GM13976 (cell line): ENCODE measurements at places on chromosomes 6 and 20.
A peak's percentile ranks its signal among the peaks of the same experiment; 100 is the strongest.

DNA sequence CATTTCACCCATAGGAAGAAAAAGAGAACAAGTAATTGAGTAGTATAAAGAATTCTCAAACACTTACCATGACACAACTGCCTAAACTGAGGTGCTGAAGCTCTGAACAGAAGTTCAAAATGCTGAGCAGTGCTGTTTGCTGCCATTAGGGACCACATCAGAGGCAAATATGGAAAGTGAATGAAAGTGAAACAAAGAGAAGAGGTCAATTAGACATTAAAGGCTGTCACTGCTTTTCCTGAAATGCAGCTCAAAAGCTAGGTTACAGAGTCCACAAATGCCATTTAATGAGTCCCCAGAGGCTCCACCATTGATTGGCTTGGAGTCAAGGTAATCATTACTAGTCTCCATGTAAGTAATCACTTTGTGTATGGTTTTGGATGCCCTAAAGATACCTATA, 46.1 kb downstream of the POU3F2 start:
- peak; percentile 25 for DNase-seq

- no peak for DNase-seq
Observed at GRCh38 chr6:116508527-116508926, 2.9 kb upstream of the CALHM5 start.

DNA sequence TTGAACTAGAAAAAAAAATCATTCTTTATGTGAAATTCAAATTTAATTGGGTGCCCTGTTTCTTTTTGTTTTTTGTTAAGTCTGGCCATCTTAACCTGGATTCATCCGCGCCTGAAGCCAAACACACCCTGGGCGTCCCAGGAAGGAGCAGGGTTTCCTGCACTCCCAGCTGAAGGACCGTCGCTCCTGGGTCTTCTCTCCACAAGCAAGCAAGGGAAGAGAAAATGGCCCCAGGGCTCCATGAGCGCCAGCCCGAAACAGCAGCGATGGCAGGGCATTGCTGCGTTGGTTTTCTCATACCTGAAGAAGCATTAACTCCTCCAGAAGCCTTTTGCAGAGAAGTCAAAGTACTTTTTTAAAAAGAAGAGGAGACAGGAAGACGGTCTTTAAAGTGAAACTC, 105.4 kb upstream of the AFDN start:
- no peak for DNase-seq

DNA sequence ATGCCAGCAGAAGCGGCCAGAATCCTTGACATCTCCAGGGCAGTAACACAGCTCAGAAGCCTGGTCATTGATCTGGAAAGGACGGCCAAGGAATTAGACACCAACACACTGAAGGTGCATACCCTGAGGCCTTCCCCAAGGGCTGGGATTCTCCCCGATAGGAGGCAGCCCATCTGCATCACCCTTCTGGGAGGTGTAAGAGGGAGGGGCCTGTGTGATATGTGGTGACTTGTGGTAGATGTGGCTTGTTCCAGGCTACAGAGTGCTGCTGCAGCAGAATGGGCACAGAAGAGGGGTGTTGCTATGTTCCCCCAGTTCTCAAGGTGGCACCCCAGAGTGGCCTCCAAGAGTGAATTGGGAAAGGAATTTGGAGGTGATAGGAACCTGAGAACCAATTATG, 11.2 kb downstream of the TRIM40 start:
- DNase-seq, result no peak

GRCh38 chr6:139473731-139474130, 99.3 kb upstream of the CITED2 start:
- no peak for DNase-seq

DNA sequence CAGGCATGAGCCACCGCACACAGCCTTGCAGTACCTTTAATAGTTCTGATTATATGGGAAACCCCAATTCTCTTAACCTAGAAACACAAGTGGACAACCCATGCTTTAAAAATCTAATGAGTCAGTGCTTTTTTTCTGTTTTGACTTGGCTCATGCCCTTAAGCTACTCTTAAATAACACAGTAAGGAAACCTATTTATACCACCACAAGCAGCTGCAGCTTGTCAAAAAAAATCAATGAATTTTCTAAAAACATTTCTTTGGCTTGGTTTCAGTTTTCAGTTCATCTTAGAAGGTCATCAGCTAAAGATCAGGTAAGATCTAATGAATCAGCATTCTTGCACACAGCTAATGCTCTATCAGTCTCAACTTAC, 124.1 kb upstream of the DST start:
- peak; percentile 52 for DNase-seq

- DNase-seq, result no peak
Observed at GRCh38 chr6:122730775-122731386, 48.6 kb upstream of the FABP7 start.

DNA sequence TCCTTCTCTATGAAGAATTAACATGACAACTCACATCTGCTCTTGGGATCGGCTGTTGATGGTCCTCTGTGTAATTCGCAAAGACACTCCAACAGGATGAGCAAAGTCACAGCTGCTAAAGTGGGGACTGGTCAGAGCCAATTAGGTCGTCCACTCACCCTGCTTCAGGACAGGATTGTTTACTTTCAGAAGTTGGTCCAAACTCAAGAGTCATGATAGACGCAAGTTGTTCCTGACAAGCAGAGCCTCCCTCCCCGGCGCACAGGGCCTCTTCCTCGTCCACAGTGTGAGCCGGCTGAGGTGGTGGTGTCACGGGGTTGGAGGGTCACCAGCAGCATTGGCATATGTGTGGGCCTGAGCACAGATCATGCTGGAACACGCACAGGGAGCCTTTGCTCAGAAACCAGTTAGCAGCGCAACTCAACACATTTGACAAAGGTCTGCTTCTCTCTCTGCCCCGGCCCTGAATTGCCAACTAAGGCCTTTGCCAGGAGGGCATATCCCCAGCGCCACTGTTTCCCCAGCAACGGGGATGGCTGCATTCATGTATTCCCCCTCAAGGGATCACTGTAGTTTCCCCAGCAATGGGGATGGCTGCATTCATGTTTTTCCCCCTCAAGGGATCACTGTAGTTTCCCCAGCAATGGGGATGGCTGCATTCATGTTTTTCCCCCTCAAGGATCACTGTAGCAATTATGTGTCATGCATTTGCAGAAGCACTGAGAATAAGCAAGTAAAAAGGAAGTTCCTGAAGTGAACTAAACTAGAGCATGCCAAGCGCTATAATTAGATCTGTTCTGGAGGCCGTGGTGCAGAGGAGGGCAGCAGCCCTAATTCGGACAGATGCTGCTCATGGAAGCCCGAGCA, 111.7 kb downstream of the THBS2 start:
- DNase-seq, result no peak

DNA sequence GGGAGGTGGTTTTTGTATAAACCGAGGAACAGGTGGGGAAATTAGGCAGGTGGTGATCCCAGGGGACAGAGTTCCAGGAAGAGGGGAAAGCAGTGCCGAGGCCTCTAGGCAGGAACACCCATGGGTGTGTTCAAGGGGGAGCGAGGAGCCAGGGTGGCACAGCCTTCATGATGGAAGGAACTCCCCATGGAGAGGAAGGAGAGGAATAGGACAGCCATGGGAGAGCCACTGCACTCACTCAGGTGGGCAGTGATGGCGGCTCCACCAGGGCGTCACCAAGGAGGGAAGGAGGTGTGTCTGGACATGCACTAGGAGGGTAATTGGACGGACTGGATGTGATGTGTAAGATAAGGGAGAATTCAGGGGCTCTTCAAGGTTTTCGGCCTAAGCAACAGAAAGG, 98.2 kb downstream of the THBS2 start:
- no peak for DNase-seq

DNA sequence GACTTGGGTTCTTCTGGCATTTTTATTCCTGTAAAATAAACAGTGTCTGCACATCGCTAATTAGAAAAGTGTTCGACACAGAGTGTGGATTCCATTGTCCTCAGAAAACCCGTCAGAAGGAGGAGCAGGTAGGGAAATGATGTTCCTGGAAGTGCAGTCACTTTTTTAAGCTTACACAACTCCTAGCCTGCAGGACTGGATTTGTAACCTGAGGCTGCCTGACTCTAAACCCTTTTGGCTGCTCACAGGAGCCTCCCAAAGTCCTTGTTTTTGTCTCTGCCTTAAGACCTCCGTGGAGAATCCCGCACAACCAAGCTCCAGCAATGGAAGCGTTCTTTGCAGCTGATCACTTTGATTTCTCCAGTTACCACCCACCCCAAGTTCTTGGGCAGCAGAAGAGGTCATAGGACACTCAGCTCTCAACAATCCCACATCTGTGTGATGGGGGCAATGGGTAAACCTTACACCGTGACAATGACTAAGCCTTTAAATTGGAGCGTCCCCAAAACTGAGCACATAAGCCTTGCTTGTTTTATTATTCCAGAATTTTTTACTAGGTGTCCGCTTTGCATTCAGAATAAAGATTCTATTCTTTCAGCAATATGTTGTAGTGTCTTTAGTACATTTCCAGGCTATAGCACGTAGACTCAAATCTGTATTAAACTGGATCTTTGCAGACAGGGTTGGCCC, 227.9 kb downstream of the TBXT start:
- no peak for DNase-seq

DNA sequence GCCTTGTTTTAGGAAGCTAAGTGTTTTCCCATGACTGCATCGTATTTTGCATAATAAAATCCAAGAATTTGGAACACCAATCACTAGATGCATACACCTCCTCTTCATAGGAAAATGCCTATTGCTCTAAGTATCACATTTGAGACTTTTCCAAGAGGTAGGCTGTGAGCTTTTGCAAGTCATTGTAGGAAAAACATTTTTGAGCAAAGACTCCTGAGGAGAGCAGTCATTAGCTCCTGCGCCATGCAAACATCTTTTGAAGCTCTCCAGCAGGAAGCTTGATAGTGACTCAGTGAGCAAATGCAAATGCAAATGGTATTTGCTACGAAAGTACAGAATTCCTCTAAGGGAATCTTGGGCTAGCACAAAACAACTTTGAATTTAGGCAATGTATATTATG, 750.4 kb downstream of the QKI start:
- no peak for DNase-seq

DNA sequence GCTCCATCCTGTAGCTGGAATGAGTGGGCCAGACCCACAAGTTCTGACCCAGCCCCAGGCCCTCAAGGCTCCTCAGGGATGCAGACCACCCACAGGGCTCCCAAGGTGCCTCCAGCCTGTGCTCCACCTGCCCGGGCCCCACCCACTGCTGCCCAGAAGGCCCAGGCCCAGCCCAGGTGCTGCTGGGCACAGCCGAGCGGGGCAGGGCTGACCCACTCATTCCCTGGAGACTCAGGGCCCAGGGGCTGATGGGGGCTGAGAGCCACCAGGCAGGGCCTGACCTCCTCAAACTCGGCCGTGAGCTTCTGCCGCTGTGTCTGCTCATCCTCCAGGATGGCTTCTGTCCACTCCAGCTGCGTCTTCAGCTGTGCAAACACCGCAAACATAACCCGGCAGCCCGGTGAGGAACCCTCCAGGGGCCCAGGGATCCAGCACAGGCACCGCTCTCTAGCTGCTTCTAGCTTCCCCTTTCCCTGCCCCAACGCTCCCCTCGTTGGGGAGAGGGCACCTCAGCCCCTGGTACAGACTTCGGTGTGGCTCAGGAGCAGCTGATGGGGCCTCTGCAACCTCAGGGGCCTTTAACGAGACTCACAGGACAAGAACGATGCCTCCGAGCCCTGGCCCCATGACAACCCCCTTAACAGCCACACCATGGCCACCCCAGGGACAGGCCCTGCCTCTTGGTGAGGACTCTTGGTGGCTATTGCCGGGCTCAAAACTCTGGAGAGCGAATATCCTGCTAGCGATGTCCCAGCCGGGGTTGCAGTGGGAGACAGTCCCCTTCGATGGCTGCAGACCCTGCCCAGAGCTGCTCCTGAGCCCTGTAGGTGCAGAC, 46.0 kb downstream of the DSTN start:
- peak; percentile 16 for DNase-seq

DNA sequence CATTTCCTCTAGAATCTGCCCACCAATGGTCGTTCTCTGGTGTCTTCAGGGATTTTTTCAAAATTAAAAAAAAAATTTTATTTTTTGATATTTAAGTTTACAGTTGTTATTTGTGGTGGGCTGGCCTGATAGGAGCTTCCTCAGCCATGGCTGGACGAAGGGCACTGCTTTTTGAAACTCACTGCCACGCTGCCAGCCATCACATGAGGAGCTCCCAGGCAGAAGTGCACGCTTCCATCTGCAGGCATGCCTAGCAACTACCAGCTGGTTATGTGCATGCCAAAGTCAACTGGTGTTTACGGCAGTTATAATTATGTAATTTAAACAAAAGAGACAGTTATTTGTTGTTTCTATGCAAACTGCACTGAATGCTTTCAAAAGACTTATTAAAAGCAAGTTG, 105.1 kb downstream of the IRF4 start:
- no peak for DNase-seq

DNA sequence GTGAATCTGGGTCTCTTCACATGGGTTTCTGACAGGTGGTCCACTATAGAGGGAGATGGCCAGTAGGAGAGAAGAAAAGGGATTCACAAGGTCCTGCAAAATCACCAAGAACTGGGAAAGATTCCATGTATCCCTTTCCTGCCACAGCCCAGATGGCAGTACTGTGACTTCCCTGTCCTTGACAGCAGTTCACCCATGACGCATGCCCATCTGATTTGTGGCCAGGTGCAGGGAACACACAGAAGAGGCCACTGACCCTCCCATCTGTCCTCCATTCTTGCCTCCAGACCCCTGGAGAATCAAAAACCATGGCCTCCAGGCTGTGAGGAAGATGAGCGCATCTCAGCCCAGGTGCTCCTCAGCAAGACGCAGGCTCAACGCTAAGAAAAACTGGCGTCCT, 183.1 kb upstream of the RREB1 start:
- DNase-seq, result no peak

GRCh38 chr6:56663344-56663743, 20.7 kb upstream of the DST start:
- DNase-seq, result no peak

DNA sequence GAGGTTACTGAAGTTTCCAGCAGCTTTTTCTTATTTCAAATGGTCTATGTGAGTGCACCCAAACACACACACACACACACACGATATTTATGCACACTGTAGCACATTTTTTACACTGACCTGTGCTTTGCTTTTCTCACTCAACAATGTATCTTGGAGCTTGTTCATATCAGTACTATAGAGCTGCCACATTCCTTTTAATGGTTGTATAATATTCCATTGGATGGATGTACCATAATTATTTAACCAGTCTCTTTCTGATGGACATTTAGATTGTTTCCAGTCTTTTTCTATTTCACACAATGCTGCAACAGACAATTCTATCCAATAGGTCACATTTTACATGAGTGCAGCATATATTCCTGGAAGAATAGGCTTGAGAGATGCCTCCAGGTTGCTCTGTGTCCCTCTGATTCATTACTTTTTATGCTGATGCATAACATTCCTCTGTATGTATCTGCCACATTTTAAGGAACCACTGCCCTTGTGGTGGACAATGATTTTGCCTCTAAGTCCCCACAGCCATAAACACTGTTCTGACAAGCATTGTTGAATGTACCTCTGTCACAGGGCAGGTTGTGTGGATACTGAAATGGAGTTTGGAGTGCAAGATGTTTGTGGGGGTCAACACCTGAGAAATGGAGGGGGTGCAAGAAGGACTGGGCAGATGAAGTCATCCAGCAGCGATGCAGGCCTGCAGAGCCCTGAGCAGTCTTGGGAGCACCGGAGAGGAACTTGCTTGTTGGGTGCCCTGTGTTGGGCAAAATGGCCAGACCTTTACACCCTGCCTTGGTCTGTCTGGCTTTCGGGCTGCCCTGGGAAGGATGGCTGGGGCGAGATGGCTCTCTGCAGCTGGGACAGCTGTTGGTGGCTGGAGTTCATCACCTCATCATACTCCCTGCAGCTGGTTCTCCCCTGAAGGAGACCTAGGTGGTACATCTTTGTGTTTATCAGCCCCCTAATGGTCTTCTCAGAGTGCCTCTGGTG, 13.6 kb downstream of the CEBPB start:
- DNase-seq, result no peak
